ENCODE measurements at places on chromosomes 7 and 10.

GRCh38 chr7:9945857-9946256, 1027.8 kb upstream of the PHF14 start:
- DNase-seq, result no peak

DNA sequence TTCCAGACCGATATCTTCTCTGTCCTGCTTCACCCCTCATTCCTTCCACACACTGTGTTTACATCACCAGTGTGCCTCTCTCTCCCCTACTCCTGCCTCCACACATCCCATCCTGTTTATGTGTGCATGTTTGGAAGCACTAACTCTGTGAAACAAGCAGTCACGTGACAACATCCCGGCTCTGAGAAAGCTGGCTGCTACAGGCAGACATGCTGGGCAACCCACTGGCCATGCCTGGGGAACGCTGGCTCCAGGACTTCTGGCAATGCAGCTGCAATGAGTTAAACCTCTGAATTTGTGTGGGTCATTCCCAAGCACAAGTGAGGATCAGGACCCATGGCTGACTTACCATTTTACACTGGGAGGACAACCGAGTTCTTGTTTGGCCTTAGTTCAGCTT, 74.0 kb downstream of the WNT2 start:
- DNase-seq, result no peak

DNA sequence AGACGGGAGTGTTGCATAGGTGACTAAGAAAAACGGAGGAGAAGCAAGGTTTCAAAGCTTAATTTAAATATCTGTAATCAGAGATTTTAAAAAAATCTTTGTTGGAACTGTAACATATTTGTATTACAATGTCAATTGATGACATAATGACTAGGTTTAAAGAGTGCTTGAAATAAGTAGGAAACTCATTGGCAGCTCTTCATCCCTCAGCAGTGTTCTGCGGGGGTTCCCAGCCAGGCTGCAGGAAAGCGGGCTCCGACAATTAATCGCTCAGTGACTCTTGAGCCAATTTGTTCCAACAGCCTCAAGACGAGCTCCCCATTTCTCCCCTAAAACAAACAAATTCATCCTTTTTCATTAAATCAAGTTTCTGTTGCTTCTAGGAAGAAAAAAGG, 22.6 kb downstream of the CPXM2 start:
- DNase-seq, result no peak

GRCh38 chr10:129833994-129834739, 129.9 kb downstream of the EBF3 start:
- DNase-seq, result no peak
